ENCODE measurements at places on chromosomes 1 and 21.

GRCh38 chr1:197911857-197912696, 5.1 kb upstream of the LHX9 start:
- no peak for DNase-seq

DNA sequence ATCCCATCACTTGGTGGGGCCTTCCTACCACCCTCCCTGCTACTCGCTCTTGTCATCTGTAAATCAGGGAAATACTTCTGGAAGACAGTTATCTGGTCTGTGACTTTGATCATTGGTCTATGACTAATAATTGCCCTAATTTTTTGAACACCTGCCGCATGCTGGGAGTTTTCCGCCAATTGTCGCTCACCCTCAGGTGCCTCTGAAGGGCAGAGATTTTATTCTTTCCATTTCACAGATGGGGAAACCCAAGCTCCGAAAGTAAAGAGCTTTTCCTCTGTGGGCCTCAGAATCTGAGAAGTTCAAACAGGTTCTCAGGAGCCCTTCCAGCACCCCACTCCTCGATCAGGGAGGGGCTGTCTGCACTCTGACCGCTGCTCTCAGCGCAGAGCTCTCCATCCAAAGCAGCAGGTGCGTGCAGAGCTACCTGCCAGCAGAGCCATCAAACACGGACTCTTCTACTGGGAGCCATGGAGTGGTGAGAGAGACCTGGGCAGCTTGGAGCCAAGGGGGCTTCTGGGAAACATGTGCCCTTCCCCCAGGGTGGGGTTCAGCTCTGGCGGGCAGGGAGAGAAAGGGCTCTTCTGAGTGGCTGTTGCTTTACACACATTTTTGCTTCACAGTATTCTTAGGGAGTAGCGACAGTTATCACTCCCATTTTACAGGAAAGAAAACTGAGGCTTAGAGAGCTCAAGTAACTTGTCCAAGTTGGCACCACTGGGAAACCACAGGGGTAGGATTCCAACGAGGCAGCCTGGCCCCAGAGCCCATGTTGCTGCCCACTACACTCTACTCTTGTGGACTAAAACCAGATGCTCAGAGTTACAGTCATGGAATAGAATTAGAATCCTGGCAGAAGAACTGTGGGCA, 5.8 kb upstream of the RUNX3 start:
- no peak for DNase-seq

DNA sequence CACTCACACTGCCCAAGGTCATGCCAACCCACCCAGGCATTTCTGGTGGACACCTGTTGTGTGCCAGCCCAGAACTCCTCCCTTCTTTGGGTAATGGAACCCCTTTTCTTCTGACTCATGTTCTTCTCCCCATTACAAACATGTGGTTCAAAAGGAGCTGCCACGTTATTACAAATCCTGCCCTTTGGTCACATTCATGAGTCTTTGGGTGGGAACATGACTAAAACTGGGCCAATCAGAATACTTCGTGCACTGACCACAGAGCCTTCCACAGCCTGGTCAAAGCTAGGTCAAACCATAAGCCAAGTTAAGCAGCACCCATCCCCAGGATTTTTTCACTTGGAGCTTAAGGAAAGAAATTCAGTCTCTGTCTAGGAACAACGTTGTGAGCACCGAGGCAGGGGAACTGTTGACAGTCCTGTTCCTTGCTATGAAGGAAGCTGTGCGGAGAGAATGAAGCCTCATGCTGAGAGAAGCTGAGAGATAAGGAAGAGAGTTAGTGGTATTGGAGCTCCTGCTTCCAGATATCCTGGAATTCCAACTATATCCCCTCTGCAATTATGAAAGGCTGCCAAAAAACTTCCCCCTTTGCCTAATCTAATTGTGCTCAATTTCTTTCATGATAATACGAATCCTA, 46.8 kb upstream of the DIPK1A start:
- no peak for DNase-seq

- no peak for DNase-seq
Observed at GRCh38 chr1:203671521-203672278, 45.1 kb downstream of the ATP2B4 start.
